Calu3 (cell line): ENCODE measurements at places on chromosomes 2 and 18. TPM values are rescaled to one million over a fixed set of nuclear protein-coding genes. Genes with fewer than 3 reads are reported as not detected.

GPR45 gene
- not detected in 2 replicates for total RNA-seq

DNA sequence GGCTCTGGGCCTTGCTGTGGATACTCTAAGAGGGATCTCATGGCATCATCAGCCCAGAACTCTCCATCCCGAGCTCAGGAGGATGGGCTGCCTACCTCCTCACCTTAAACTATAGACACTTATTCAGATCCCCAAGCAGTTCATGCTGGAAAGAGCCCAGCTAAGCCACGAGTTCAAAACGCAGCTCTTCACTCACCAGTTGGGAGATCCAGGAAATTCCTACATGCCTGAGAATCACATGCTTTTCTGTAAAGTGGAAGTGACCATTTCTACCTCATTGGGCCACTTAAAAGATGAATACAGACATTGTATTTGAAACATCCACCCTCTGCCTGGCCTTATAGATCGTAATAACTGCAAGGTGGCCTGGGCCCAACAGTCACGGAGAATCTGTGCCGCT, 6.6 kb downstream of the ATOH8 start:
- DNase-seq = no peak

GRCh38 chr2:24471662-24472061, 19.4 kb upstream of the NCOA1 start:
- DNase-seq = no peak

ICOS gene
- total RNA-seq = not detected in 2 replicates

- DNase-seq = no peak
Measured at GRCh38 chr2:177178797-177179196, 33.8 kb upstream of the HNRNPA3 start.

DNA sequence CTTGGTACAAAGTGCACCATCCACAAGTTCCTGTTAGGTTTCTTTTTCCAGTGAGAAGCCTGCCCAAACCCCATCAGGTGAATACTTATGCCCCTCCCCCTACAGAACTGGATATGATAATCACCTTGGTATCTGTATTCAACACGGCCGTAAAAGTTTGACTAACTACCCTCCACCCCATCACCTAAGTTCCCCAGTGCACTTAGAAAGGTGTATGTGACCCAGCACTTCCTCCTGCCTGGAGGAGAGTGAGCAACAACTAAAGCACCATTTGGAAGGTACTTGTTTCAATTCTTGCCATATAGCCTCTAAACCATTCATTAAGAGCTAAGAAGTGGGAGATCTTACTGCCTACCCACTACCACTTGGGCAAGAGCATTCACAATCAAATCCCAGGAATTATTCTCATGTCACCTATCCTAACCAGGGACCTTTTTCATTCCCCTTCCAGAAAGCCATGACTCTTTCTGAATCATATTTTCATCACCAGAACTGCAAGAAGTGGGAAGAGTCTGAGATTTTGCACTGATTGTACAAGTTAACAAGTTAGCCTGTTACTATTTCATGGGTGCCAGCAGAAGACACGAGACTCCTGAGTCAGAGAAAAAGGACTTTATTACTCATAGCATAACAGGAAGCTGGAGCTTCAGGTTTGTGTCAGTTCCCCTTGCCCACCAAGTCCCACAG, 53.5 kb upstream of the NDUFV2 start:
- no peak for DNase-seq

GRCh38 chr18:6773777-6774176, 44.3 kb downstream of the ARHGAP28 start:
- no peak for DNase-seq

GRCh38 chr2:207474863-207475485, 54.8 kb upstream of the CREB1 start:
- DNase-seq = peak; percentile 48

GRCh38 chr2:84855731-84856130, 25.2 kb downstream of the TRABD2A start:
- no peak for DNase-seq

DNA sequence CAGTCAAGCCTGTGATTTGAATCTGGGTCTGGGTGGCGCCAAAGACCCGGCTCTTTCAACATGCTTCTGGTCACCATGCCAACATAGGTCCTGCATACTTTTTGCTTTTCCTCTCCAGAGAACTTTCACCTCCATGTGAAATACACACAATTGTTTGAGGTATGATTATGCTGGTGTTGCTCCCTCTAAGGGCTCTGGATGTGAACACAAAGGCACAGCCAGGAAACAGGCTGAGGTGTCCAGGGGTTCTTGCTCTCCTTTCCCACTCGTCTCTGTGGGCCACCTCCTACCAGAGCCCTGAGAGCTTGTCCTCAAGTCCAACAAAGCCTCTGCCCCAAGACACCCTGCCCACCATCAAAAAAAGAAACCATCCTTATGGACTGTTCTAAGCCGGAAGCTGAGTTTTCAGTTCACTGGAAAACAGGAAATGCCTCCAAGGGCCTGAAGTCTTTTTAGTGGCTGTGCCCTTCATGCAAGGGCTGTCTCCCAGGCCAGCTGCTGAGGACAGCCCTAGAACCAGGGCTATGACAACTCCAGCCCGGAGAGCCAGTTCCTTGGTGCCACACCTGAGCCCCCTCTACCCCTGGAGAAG, 100.2 kb upstream of the EPAS1 start:
- DNase-seq = no peak
